ENCODE measurements at places on chromosomes 13 and 19. TPM values are rescaled to one million over a fixed set of nuclear protein-coding genes. Genes with fewer than 3 reads are reported as not detected.

PRODH2 gene
- total RNA-seq, result not detected

KLK4 gene
- total RNA-seq, result not detected

ITGBL1 gene
- 11.6 TPM for total RNA-seq

LILRB1 gene
- total RNA-seq, result 3.1 TPM

GAPDHS gene
- not detected for total RNA-seq

PSPN gene
- 1.1 TPM for total RNA-seq

FPR3 gene
- total RNA-seq, result 11.0 TPM

ZNF808 gene
- total RNA-seq, result 29.3 TPM

OR7C1 gene
- not detected for total RNA-seq

S1PR4 gene
- 1.6 TPM for total RNA-seq

TINCR gene
- 0.37 TPM for total RNA-seq

ASF1B gene
- 0.92 TPM for total RNA-seq

CD209 gene
- total RNA-seq, result 39.5 TPM

WDR88 gene
- total RNA-seq, result not detected

MPND gene
- total RNA-seq, result 22.3 TPM

DACH1 gene
- total RNA-seq, result 3.1 TPM

RNF17 gene
- not detected for total RNA-seq

ZNF497 gene
- 0.37 TPM for total RNA-seq

METTL21C gene
- not detected for total RNA-seq

KCNJ14 gene
- 0.60 TPM for total RNA-seq

SLC1A5 gene
- 40.8 TPM for total RNA-seq

FGF22 gene
- 0.44 TPM for total RNA-seq

Data from left cardiac atrium (tissue), 4 donors.